Naive B cell (primary cell): ENCODE measurements at places on chromosomes 5 and 9. TPM values are rescaled to one million over a fixed set of nuclear protein-coding genes. Genes with fewer than 3 reads are reported as not detected.

- no peak for DNase-seq
Observed at GRCh38 chr9:132506977-132507669, 75.3 kb upstream of the BARHL1 start.

DNA sequence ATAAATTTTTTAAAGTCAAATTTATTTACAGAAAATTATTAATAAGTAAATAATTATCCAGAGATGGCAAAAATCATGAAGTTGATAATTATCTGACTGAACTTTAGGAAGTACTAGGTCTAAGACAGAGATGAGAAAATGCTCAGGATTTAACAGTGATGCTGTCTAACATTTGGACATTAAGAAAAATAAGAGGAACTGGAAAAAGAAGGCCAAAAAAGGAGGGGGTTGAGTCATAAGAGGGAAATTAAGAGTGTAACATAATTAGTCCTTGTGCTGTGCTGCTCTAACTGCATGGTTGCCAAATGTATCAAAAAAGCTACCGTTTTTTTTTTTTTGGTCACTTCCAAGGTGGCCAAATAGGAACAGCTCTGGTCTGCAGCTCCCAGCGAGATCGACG is 35.4 kb upstream of the TUT7 start:
- DNase-seq = no peak

GRCh38 chr9:124279531-124280175 is 21.9 kb downstream of the NEK6 start:
- DNase-seq = no peak

CCL21 gene
- not detected for polyA plus RNA-seq

CMYA5 gene
- polyA plus RNA-seq = not detected
